ENCODE measurements at places on chromosomes 6 and 20.

- no peak for DNase-seq
These were observed 357.9 kb upstream of the AGPAT4 start for GRCh38 chr6:161631676-161632194.

GRCh38 chr6:111776236-111777221, 96.7 kb downstream of the FYN start:
- no peak for DNase-seq

- no peak for DNase-seq
These were observed 88.5 kb downstream of the BCAS1 start for GRCh38 chr20:53981752-53982437.

DNA sequence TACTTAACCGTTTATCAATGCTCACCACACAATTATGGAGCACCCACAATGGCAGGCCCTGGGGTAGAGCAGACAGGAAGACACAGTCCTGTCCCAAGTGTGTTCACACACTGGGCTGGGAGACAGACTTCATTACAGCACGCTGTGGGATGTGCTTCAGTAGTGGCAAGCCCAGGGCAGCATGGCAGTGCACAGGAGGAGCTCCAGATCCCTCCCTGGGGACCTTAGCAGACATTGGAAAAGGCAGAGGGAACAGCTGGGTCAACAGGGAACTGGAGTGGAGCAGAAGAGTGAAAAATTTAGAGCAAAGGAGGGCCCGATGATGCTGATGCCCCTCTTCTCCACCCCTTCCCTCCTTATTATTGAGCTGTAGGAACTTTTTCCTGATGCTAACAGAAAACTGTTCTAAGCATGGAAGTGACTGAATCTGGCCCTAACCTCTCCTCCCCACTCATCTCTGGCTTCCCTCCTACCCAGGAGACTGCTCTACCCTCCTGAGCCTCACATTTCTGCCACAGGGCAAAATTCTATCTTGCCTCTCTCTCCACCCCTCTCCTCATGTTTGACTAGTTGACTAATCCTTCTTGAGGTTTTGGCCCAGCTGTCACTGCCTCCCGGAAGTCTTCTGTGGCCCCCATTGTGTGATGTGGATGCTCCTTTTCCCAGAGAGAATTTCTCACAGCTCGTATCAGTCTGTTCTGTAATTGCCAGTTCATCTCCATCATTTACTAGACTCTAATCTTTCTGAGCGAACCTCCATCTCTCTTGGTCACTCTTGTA, 41.3 kb upstream of the NOP56 start:
- DNase-seq, result no peak

DNA sequence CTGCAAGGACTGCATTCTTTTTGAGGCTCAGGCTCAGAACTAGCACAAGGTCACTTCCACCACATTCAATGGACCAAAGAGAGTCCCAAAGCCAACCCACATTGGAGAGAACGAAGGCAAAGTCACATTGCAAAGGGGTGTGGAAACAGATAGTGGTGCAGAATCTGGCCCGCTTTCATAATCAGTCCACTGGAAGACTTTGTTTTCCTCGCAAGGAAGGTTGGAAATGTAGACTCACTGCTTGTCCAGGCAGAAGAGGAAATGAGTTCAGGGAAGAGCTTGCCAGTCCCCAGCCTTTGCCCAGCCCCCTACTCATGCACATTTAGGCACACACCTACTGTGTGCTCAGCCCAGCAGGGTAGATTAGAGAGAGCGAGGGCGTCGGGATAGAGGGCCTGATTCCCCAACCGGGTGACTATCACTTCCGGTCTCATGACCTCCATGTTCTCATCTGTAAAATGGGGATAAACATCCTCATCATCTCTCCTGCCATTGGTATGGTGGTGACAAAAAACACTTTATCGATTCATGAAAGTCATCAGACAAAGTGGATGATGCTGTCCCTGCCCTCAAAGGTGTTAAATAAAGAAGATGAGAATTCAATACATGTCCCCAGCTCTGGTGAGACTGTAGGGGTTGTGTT, 24.3 kb upstream of the CCN5 start:
- no peak for DNase-seq

- no peak for DNase-seq
These were observed 55.2 kb downstream of the PTPN1 start for GRCh38 chr20:50565383-50565782.

DNA sequence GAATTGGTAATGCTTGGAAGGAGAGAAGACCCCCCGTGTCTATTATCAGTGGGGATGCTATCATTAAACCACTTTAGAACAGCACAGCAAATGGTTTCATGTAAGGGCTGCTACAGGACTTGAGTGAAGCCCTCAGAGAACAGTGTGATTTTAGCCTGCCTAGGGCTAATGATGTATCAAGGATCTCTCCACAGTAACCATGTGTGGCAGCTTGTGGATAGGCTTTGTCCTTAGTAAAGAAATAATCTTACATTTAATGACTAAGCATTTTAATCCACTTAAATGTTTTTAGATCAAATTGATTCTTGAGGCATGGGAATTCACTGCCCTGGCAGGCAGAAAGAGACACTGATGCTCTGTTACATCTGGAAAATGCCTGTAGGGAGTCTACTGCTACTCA, 495.1 kb downstream of the NKAIN2 start:
- DNase-seq, result no peak

DNA sequence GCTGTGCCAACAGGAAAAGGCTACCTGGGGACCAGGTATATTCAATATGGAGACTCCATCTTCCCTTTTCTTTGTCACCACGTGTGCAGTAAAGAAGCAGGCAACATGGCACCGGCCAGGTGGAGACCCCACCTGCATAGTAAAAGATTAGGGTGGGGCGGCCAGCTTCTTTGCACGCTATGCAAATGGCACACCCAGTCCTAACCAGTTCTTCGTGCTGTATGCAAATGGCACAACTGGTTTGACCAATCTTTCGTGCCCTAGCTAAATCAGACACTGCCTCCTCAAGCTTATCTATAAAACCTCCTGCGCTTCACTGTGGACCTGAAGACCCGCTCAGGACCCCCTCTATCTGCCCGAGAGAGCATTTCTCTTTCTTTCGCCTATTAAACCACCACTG, 88.8 kb upstream of the EZR start:
- no peak for DNase-seq

GRCh38 chr6:37632989-37633550, 64.6 kb downstream of the MDGA1 start:
- DNase-seq, result no peak

DNA sequence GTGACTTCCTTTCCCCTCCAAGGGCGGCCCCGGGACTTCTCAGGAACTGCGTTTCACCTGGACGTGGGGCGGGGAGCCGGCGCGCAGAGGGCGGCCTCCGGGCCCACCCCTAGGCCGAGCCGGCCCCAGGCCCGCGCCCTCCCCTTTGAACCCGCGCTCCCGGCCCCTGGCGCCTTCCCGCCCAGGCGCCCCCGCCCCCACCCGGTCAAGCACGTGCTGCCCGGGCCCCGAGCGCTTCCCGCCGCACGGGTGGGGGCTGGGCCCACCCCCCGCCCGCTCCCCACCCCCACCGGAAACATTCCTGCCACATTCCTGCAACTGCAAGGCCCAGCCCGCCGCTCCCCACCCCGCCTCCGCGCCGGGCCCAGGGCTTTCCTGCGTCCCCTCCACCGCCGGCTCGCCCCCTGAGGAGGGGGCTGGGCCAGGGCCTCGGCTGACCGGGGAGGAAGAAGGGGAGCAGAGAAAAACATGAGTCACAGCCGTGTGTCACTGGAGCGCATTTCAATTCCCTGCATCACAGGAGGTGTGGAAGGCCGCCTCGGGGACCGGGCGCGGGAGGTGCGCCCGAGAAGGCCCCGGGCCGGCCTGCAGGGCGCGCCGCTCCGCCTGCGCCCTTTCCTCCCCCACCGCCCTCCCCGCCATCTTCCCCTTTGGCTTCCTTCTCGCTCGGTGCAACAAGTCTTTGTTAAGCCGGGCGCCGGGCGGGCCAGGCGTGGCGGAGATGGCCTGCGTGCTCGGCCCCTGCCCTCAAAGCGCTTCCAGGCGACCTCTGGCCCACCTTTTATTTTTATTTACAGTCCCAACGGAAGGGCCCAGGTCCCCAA, 1.2 kb upstream of the HMGA1 start:
- peak; percentile 63 for DNase-seq

DNA sequence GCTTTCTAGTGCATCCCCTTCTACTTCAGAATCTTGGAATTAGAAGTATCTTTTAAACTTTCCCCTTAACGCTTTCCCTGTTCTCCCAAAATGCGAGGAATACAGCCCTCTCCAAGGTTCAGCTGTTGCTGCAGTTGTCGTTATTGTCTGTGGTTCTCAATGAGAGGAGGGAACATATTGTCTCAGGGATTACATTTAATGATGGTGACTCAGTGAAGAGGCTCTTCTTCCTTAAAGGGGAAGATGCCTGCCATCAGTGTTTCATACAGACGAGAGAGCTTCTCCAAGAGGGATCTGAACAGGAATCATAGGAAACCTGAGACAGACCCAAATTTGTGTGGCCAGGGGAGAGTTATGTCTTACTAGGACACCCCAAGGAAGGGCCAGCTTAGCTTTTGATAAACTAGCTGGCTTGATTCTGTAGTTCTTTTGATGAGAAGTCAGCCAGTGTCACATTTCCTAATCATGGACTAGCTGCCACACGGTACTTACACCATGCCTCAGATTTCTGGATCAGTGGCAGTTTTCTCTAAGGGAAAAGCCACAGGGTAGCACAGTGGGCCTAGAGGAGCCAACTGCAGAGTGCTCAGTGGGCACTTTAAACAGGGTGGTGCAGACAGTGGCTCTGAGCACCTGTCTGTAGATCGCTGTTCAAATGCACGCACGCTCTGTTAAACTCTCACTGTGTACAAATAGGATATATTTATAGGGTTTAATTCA, 59.7 kb upstream of the TMEM181 start:
- no peak for DNase-seq

DNA sequence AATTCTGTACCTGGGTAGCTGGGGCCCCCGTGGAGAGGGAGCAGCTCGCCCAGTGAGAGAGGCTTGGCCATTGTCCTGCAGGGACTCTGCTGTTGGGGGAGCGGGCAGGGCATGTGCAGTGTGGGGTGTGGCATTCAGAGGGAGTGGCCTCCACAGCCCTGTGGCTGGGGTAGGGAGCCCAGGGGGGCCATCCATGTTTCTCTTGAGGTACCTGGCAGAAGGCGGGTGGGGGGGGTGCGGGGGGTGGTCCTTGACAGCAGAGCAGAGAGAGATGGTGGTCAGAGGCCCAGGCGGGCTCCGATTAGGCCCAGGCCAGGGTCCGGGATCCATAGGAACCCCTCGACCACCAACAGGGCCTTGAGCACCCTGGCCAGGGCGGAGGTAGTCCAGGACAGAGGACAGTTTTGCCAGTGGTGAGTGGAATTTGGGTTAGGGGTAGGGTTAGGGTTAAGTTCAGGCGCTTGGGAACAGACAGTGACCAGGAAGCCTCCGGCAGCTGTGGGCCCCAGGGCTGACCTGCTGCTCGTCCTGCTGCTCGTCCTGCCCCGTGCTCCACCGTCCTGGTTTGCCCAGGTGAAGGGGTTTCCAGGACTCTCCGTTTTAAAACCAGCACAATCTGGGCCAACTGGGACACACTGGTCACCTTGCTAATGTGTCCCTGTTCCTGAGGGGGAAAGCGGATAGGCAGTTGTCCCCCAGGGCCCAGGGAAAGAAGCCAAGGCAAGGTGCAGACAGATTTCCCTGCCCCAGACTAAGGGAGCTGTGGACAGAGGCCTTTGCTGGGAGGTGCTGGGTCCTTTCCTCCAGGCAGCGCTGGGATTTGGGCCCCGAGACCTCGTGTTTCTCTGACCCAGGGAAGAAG, 24.8 kb upstream of the MYT1 start:
- no peak for DNase-seq

DNA sequence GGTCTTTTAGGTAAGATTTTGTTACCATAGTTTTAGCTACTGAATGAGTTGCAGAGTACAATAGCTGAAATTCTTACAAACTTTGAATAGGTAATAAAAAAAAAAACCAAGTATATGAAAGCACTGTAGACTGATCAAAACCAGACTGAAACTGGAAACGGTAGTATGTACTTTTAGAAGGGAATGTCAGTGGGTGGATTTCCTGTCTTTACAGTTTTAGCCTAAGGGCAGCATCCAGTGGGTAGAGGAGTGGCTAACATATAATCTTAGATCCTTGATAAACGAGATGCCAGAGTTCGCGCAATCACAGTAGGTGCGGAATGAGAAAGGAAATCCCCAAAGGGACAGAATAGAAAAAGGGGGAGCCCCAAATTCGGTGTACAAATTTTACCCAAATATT, 385.9 kb upstream of the RUNX2 start:
- DNase-seq, result no peak

- no peak for DNase-seq
These were observed 140.3 kb downstream of the NFATC2 start for GRCh38 chr20:51402201-51402600.
